Naive thymus-derived CD4-positive, alpha-beta T cell (primary cell): ENCODE measurements at places on chromosomes 12 and 14. TPM values are rescaled to one million over a fixed set of nuclear protein-coding genes. Genes with fewer than 3 reads are reported as not detected.

DNA sequence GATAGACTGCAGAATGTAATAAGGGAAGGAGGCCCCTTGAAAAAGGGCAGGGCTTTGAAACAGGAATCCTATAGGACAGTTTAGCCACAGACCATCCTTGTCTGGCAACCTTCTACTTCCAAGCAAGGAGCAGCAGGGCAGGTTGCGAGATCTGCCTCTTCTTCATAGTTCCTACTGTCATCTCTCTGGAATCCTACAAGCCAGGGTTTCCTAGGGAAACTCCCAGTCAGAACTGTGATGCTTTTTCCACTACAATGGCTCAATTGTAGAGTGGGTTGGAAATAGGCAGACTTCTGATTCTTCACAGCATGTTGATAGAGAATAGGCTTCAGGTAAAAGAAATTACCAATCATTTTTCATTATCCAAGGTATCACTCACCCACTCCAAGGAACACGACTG is 186.3 kb downstream of the DACT1 start:
- no peak for DNase-seq

Gene IL26
- not detected for polyA plus RNA-seq

- DNase-seq, result no peak
Measured at GRCh38 chr12:14843425-14843887, at the start of gene ART4. Gene ART4 (minus strand): TSS chr12:14843526. CDS start chr12:14843113, 413 bp downstream.

GRCh38 chr14:69303086-69303485 is 43.1 kb downstream of the GALNT16 start:
- DNase-seq, result no peak

Gene VRTN
- not detected for polyA plus RNA-seq

DNA sequence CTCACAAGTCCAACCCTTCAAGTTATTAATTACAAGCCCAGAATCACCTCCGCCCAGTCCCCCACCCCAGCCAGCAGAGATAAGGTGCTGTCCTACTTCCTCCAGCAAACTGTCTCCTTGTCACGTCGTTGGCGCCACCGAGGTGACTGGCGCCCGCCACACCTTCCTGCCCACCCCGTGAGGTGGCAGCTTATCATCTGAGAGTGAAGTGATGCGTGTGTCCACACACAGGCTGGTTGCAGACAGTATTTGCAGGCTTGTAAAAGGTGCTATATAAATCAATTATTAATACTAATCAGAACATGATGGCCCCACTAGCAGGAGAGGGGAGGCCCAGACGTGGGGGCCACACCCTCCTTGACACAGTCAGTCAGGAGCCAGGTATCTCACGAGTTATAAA is 786.6 kb upstream of the TBX3 start:
- DNase-seq, result no peak

GRCh38 chr12:80442426-80443222 is 1.4 kb upstream of the PTPRQ start:
- DNase-seq, result no peak

DNA sequence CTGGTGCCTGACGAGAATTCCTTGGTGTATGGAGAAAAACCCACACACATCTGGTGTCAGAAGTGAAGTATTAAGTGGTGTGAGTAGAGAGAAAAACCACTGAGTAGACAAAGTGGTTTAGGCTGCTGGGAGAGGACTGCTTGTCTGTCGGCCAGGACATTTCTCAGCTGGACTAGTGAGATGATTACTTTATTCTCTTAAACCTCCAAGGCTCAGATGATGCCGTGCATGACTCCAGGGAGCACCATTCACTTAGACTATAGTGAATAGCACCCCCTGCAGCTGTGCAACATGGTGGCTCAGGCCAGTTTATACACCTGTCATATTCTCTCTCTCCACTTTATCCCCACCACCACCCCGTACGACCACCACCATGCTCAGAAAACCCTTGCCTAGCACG is 28.5 kb upstream of the NFYB start:
- no peak for DNase-seq

Gene PRICKLE1
- polyA plus RNA-seq, result not detected

GRCh38 chr12:117660896-117661295 is 299.5 kb upstream of the NOS1 start:
- DNase-seq, result no peak

DNA sequence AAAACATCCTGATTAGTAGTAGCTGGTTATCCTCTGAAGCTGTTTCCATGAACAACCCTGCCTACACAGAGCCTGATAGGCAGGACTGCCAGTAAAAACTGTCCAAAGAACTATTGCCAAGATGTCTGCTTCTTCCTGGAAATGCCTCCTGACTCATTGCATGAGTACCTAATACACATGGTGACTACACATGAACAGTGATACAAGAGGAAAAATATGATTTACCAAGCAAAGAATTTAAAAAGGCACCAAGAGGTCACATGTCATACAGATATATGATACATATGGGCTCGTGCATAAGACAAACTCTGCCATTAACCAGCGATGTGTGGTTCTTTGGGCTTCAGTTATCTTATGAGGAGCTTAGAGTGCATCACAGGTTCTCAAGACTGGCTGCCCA is 552.3 kb downstream of the SLC16A7 start:
- no peak for DNase-seq

- no peak for DNase-seq
Measured at GRCh38 chr14:73749706-73750530, 35.7 kb upstream of the PNMA1 start.

DNA sequence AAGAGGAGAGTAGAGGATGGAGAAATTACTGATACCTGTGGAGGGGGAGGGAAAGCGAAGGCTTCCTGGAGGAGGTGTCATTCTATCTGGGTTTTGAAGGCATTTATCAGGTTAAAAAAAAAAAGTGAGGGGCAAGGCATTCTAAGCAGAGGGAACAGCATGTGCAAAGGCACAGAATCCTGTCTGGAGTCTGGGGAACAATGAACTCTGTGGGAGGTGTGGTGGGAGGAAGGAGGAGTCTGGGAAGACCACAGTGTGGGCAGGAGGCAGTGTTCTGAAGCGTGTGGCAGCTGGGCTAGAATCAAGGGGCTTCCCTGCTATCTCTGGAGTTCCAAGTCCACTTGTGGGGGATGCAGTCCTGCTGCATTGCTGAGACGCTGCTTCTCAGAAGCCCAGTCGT is 123.4 kb downstream of the RBM19 start:
- no peak for DNase-seq

GRCh38 chr12:133217219-133217618 is 18.5 kb downstream of the ANHX start:
- DNase-seq, result no peak

Gene SERPINA1
- 0.80 TPM for polyA plus RNA-seq

Gene SERPINA9
- polyA plus RNA-seq, result not detected

DNA sequence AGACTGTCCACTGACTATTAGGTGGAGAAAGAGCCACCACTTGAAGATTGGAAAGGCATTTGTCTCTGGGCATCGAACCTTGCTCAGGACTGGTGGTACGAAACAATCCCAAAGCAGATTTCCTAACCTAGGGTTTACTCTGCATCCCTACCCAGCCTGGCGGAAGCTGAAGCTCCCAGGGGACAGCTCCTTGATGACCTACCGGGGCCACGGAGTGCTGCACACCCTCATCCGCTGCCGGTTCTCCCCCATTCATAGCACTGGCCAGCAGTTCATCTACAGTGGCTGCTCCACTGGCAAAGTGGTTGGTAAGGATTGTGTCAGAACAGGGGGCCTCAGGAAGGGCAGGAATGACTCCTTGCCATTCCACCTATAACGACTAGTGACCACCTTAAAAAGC is 6.5 kb upstream of the NRL start:
- DNase-seq, result no peak

DNA sequence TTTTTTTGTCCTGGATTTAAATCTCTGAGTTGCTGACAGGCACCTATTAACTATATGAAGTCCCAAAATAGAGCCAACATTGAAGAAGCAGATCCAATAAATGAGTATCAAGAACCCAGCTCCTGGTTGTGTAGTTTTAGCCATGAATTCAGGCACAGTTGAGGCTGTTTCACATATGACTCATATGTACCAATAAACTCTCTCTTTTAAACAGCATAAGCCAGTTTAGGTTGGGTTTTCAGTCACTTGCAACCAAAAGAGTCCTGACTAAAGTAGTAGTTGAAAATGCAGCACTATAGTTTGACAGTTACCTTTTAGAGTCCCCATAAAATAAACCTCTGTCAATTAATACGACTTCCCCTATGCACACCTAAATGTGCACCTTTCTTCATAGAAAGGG is 389.9 kb downstream of the RPS29 start:
- DNase-seq, result no peak

GRCh38 chr14:59055439-59056045 is 132.9 kb upstream of the DAAM1 start:
- DNase-seq, result peak; percentile 44

DNA sequence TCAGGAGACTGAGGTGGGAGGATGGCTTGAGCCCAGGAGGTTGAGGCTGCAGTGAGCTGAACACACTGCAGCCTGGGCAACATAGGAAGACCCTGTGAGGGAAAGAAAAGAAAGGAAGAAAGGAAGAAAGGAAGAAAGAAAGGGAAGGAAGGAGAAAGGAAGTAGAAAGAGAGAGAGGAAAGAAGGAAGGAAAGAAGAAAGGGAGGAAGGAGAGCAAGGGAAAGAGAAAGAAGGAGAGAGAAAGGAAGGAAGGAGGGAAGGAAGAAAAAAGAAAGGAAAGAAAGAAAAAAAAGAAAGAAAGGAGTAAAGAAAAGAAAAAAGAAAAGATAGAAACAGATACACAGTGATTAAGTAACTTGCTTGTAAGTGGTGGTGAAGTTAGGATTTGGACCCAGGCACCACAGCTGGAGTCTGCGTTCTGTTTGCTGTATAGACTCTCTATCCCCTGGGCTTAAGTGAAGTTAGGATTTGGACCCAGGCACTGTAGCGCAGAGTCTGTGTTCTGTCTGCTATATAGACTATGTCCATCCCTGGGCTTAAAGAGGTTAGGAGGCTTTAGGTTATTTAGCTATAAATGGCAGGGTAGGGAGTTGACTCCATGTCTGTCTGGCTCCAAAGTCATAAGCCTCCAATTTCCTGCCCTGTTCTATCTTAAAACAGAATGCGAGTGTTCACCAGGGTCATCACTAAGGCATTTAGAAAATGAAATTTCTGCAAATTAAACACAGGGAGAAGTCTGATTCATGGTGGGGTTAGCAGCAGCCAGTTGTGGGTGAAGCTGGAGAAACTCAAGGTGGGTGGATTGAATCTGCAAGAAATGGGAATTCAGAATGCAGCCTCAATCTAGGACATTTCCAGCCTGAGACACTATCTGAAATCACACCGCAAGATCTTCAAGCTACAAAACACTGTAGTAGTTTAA is 13.3 kb upstream of the C12orf75 start:
- DNase-seq, result no peak

- DNase-seq, result no peak
Measured at GRCh38 chr12:123095078-123095881, 55.6 kb downstream of the PITPNM2 start.

Gene PTGDR
- 0.10 TPM for polyA plus RNA-seq

GRCh38 chr14:37643701-37644100 is 48.3 kb downstream of the TTC6 start:
- no peak for DNase-seq

Gene SLC25A47
- not detected for polyA plus RNA-seq

DNA sequence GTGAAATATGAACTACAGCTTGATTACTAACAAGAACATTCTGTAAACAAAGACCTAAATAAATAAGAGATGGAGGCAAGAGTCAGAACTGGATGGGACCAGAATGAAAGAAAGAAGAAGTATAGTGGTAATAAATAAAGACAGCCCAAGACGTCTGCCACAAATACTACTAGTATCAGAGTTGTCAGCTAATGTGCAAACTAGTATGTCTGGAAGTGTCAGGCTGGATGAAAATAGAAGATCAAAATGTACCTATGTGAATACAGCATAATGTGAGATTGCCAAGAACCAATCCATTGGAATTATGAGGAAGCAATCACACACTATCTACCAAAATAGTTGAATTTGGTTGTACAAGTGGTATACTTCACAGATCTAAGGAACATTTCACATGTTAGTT is 353.0 kb downstream of the BTG1 start:
- no peak for DNase-seq

DNA sequence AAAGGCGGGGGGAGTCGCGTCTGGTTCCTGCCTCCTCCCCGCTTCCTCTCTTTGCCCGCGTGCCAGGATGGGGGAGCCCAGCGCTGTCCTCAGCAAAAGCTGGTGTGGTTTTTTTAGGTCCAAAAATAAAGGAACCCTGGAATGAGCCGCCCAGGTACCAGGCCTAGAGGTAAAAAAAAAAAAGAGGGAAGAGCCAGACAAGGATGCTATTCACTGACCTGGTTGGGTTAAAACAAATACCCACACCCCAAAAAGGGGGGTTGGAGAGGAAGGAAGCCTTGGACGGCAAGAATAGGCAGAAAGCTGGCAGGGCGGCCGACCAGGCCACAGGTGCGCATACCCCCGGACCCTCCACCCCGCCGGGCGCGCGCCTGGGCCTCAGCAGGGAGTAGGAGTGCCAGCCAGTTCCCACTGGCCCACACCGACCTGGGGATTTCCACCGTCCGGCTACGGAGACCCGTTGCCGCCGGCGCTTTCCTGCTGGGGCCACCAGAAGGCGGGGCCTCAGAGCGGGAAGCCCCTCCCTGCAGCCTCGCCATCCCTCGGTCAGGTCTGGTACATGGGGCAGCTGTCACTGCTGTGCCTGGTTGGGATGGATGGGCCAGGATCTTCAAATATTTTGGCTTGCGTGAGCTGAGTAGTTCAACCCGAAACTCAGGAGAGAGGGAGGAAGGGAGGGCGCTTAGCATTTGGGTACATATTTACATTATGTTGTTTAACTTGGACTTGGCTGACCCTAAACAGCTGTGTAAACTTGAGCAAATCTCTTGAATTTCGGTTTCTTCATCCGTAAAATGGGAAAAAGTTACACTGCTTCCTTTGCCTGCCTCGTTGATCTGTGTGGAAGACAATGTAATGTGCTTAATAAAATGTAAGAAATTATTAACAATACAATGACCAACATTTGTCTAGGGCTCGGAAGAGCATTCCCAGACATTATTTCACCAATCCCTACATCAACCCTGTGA is 5.4 kb upstream of the IRF2BPL start:
- peak; percentile 44 for DNase-seq

- DNase-seq, result no peak
Measured at GRCh38 chr14:61051051-61051450, 70.0 kb downstream of the SLC38A6 start.
